NCI-H1436 (cell line): ENCODE measurements at places on chromosomes 1 and 21.

DNA sequence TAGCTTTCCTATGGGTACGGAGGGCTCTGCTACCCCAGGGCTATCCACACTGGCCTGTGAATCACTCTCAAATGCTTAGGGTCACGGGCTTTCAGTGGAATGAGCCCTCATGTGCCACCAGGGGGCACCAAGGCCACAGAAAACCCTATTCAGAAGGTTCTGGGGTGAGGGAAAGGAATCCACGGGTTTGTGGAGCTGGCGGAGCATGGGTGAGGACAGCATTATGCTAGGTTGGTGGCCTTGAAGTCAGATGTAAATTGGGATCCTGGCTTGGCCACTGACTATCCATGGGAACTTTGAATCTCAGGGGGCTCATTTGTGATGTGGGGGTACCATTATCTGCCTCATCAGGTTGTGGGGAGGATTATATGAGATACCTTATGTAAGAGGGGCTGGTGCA, 5.1 kb upstream of the LAMTOR5 start:
- DNase-seq: peak; percentile 48

DNA sequence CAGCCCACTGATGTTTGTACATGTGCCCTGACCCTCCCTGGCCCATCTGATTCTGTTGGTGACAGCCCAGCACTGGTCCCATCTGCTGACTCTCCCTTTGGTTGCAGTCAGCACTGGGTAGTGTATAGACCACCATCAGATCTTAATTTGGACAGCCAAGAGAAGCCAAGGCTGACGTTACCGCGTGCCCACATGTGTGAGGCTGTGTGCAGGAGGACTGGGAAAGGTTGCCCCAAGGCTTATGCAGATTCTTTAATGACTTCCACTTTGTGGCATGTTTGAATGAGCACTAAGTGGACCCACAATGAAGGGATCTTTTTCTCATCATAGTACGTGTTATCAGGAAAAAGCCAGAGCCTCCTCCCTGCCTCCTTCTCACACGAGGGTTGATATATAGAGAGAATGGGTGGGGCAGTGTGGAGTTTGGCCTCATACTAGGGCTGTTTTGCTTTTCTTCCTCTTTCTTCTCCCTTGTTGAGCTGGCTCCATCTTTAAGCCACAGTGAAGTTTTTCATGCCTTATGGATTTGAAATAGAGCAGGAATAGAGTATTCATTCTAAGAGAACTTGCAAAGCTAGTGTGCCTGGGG, 93.5 kb downstream of the NAV1 start:
- DNase-seq: no peak

DNA sequence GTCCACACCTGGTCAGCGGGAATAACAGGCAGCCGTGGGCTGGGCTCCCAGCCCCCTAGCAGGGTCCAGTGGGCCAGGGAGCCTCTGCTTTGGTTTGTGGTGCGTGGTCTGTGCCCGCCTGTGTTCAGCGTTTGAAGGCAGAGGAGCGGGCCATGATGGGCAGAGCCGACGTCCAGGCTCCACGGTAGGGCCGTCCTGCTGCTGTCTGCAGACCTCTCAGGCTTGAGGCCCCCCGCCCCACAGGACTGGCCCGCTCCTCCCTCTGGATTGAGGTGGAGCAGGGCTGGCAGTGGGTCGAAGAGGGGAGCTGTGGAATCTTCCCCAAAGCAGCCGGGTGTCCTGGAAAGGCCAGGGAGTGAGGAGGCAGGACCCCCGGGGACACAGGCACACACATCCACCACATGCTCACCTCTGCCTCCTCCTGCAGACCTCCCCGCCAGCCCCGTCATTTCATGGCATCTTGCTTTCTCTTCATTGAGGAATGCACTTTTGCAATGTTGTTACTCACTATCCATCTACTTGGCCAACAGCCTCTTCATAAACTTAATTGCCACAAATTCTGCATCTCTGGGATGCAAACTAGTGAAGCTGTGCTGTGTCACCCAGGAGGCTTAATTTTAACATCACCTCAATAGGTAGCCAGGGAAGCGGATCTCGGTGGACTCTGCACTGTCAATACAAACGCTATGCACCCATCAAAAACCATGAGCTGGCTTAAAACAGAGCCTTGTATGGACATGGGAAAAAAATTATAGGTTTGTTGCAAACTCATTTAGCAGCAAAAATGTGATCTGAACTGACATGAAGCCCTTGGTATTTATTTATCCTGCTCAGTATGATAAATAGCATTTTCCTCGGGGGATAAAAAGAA, 85.9 kb downstream of the PDE9A start:
- no peak for DNase-seq

DNA sequence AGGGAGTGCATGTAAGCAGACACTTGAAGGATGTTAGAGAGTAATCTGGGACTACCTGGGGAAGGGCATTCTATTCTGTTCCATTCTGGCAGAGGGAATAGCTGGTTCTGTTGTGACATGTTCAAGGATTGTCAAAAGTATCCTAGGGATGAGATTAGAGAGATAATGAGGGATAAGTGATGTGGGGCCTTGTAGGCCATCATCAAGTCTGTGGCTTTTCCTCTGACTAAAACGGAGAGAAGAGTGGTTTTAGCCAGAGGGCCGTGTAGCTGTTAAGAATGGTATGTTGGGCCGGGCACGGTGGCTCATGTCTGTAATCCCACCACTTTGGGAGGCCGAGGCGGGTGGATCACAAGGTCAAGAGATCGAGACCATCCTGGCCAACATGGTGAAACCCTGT, 23.6 kb downstream of the TGFB2 start:
- DNase-seq: no peak

DNA sequence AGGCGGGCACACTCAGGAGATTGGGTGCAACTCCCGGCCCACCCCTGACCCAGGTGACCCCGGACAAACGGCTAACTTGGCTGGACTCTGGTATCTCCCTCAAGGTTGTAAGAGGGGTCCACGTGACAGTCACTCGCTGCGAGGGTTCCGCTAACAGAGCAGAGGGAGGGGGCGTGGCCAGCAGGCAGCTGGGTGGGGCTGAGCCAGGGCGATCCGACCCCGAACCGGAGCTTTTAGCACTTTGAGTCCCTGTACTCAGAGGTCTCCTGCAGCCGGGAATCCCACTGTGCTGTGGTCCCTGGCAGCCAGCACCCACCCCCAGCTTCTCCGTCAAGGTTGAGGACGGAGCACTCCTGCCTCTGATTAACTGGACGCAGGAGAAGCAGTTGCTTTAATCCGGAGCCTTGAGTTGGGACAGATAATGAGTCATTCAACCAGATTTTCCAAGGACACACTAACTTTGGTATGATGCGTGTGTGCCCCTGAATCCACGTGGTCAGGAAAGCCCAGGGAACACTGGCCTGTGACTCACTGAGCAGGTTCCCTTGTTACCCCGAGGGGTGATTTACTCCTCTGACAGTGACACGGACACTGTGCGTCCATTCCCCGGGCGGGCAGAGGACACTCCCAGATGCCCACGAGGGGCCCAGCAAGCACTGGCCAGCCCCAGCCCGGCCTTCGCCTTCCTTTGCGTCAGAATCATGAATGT, 16.8 kb downstream of the TRPM2 start:
- DNase-seq: peak; percentile 26

- DNase-seq: no peak
Measured at GRCh38 chr1:1966071-1966740, 37.4 kb downstream of the CFAP74 start.
